ENCODE measurements at places on chromosomes 6 and 20.

- DNase-seq: peak; percentile 66
These were observed 74.1 kb downstream of the LAMA4 start for GRCh38 chr6:112180095-112180820.

GRCh38 chr6:108163644-108164542, 1.9 kb upstream of the NR2E1 start:
- DNase-seq: no peak

- DNase-seq: no peak
These were observed 1.8 kb downstream of the CHMP4B start for GRCh38 chr20:33812908-33813462.

- no peak for DNase-seq
These were observed 101.1 kb downstream of the YTHDF1 start for GRCh38 chr20:63114693-63115311.

GRCh38 chr6:5442319-5442718, 181.0 kb downstream of the FARS2 start:
- no peak for DNase-seq

GRCh38 chr6:15166121-15166520, 79.7 kb upstream of the JARID2 start:
- no peak for DNase-seq

GRCh38 chr6:3911614-3912336, 62.6 kb downstream of the FAM50B start:
- DNase-seq: no peak

- no peak for DNase-seq
These were observed 83.8 kb upstream of the ELOVL5 start for GRCh38 chr6:53432318-53433161.

DNA sequence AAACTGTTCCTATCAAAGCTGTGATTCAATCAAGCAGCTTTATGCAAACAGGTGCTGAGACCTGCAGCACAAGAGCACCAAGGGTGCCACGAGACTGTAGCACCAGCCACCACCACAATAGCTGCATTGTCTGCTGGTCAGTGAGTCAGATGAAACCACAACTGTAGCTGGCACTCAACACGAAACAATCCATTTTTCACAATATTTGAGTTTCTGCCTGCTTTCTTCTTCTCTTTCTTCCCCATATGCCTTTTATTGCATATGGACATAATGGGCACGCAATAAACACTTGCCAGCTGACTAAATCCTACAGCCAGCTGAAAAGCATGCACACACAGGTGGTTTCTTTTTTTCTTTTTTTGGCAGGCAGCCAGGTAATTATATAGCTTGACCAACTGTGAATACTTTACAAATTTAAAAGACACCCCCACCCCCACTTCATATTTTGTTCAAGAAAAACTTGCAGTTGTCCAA, 16.6 kb downstream of the SLC2A12 start:
- no peak for DNase-seq

GRCh38 chr20:46438156-46438750, 31.8 kb upstream of the ELMO2 start:
- peak; percentile 3 for DNase-seq

DNA sequence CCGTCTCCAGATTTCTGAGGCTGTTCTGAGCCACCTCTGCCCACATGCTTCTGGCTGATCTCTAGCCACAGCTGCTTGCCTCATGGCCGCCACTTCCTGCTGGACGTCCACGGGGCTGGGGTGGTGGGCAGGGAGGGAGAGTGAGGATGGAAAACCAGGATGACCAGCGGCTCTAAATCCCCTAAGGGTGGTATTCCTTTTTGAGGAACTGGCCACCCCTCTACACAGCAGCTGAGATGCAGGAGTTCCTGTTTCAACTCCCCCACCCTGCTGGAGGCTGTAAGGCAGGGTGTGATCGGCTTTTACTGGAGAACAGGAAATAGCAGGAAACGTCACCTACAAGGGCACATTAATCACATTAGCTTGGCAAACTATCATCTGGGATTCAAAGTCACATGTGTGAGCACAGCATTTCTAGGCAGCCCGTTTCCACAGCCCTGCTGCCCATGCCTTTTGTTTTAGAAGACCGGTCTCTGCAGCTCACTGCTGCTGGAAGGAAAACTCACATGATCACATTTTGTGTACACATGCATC, 181.6 kb upstream of the ECI2 start:
- no peak for DNase-seq

- no peak for DNase-seq
These were observed 120.3 kb upstream of the MOCS1 start for GRCh38 chr6:40054602-40055001.

DNA sequence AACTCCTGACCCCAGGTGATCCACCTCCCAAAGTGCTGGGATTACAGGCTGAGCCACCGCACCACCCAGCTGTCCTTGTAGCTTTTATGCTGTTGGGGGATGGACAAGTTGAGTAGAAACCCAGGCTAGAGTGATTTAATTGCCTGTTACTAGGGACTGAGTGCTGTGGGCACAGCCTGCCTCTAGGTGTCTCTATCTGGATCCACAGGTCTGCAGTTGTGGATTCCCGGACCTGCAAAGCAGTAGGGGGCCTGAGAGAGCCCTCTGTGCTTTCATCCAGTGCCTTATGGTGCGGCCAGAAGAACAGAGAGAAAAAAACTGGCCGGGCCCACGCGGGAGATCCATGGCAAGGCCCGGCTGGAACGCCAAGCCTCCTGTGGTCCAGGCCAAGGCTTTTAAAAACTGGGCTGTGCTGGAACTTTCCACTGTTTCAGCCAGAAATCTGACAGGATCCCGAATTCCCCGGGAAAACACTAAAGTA, 5.2 kb downstream of the SIRPA start:
- DNase-seq: no peak

- DNase-seq: no peak
These were observed 191.5 kb downstream of the CDH4 start for GRCh38 chr20:61443443-61444126.

DNA sequence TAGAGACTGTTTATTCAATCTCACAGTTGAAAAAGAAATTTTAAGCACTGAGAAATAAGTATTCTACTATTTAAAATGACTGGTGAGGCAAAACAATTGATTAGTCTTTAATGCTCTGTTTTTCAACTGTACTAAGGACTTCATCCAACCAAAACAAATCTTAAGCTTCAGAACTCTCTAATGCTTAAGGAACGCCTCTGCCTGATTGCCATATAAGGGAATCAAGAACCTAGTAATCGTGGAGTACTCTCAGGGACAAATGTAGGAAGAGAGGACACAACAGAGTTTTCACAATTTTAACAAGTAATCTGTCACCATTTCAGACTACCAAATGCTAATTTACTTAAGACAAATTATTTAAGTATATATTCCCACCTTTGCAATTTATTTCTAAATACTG, 16.1 kb downstream of the FBXO30 start:
- no peak for DNase-seq

GRCh38 chr20:49279677-49280462, 2.0 kb upstream of the ZNFX1 start:
- no peak for DNase-seq

GRCh38 chr6:168589275-168589674, 148.3 kb downstream of the SMOC2 start:
- no peak for DNase-seq

GRCh38 chr20:41889844-41890224, 271.7 kb upstream of the CHD6 start:
- no peak for DNase-seq

- no peak for DNase-seq
These were observed 18.5 kb upstream of the DCBLD1 start for GRCh38 chr6:117463762-117464665.

DNA sequence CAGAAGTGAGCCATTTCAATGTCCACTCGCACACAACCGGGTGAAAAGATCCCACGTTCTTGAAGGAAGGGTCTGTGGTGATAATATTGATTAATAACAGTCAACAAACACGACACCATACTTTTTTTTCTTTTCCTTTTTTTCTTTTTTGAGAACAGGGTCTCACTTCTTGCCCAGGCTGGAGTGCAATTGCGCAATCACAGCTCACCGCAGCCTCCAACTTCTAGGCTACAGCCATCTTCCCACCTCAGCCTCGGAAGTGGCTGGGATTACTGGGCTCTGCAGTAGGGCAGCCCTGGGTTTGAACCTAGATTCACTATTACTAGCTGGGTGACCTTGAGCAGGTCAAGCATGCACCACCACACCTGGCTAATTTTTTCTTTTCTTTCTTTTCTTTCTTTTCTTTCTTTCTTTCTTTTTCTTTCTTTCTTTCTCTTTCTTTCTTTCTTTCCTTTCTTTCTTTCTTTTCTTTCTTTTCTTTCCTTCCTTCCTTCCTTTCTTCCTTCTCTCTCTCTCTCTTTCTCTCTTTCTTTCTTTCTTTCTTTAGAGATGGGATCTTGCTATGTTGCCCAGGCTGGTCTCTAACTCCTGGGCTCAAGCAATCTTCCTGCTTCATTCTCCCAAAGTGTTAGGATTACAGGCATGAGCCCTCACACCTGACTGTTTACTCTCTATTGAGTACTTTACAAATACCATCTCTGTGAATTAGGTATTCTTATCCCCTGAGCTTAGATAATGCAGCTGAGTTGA, 123.9 kb downstream of the SNX5 start:
- DNase-seq: no peak

- no peak for DNase-seq
These were observed 7.0 kb upstream of the ID4 start for GRCh38 chr6:19830171-19830570.

GRCh38 chr20:61815176-61815575, 250.5 kb downstream of the TAF4 start:
- DNase-seq: no peak

GRCh38 chr6:17226786-17227233, 54.4 kb upstream of the RBM24 start:
- no peak for DNase-seq

- DNase-seq: no peak
These were observed 81.7 kb upstream of the NNAT start for GRCh38 chr20:37439223-37439933.

- DNase-seq: peak; percentile 41
These were observed 37.1 kb downstream of the CD109 start for GRCh38 chr6:73732845-73733675.

GRCh38 chr6:104789770-104790190, 69.9 kb downstream of the HACE1 start:
- peak; percentile 58 for DNase-seq

DNA sequence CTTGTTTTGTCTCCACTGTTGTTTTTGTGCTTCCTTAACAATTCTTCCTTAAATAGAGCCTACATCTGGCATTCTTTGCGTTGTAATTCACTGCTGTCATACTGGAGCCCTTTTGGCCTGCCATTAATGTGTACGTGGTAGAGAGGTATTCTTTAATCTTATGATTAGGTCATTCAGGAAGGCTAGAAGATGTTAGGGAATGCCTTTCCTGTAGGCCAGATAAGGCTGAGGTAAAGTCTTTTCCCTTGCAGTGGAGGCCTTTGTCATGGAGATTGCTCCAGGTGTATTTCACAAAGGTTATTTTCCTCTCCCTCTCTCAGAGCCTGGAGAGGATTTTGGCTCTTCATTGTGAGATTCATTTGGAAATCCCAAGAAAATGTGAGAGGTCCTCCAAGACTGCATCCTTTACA, 146.9 kb downstream of the FUT9 start:
- no peak for DNase-seq

- DNase-seq: peak; percentile 25
These were observed 192.0 kb downstream of the PREX1 start for GRCh38 chr20:48635791-48636267.

DNA sequence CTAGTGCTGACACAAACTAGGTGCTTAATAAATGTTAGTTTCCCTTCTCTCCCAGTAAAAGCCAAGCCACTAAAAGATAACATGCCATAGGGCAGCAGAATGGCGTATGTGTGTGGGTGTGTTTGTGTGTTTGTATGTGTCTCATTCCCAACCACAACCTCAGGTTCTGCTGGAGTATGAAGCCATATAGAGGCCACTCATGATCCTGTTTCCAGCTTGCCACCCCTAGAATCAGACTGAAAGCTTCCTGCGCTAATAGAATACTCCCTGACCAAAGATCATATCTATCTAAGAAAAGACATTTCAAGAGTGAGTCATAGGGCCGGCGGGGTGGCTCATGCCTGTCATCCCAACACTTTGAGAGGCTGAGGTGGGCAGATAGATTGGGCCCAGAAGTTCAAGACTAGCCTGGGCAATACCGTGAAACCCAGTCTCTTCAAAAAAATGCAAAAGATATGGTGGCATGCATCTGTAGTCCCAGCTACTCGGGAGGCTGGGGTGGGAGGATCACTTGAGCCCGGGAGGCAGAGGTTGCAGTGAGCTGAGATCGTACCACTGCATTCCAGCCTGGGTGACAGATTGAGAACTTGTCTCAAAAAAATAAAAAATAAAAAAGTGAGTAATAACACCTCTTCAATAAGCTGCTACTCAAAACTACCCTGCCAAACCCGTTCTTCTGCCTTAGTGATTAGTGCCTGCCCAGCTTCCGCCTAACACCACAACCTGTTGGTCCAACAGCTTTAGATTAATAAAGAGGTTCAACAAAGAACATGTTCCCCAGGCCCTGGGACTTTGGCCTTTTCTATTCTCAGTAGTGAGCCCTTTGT, 11.8 kb upstream of the SNRPC start:
- DNase-seq: no peak

DNA sequence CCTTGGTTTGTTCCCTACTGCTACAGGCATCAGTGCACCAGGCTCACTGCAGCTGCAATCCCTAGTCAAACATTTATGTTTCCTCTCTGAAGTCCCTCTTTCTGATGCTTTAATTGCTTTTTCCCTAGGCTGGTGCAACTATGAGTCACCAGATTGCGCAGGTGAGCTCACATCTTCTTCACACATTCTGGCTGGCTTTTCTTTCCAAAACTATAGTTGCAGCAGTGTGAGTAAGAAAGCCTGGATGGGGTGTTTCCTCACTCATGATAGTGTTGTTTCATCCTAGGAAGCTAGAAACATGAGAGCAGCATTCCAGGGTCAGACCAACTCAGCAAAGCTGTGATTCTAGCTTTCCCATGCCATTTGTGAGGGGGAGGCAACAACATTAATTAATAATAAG, 296.4 kb downstream of the PAX1 start:
- DNase-seq: no peak

GRCh38 chr20:62448788-62449187, 21.4 kb upstream of the RBBP8NL start:
- no peak for DNase-seq

- DNase-seq: no peak
These were observed 540.7 kb downstream of the BCKDHB start for GRCh38 chr6:80647156-80647555.

DNA sequence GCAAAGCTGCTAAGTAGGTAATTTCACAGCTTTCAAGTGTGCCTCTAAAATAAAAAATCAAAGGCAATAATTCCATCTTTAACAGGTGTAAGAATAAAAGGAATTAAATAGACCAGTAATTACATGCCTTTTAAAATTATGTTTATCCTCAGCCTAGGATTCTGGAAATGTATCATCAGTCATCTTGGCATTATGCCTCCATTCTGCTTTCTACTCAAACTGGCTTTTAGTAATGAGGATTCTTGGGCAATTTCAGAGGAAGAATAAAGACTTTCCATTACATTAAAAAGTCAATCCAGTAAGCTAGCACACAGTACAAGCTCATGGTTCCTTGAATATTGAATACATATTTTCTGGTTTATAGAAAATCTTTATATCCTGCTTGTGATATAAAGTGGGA, 44.7 kb downstream of the GSTA2 start:
- DNase-seq: no peak

GRCh38 chr6:122129313-122130025, 270.0 kb upstream of the HSF2 start:
- DNase-seq: no peak

GRCh38 chr20:9323622-9324021, 190.8 kb upstream of the LAMP5 start:
- DNase-seq: no peak
